Esophagus muscularis mucosa (tissue), 4 donors: ENCODE measurements at places on chromosomes 11 and 22.

DNA sequence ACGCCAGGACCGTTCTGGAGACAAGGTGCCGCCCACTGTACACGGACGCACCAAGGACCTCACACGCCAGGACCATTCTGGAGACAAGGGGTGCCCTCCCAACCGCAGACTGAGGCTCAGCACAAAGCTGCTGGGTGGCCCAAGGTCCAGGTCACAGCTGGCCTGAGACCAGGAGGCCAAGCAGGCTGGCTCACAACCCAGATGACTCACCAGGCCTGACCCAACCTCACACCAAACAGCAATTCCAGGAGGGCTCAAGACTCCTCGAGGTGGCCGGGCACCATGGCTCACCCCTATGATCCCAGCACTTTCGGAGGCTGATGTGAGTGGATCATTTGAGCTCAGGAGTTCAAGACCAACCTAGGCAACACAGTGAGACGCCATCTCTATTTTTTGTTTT, 14.8 kb downstream of the BRD1 start:
- DNase-seq: no peak

- DNase-seq: no peak
Measured at GRCh38 chr11:20839231-20839630, 169.8 kb downstream of the NELL1 start.

DNA sequence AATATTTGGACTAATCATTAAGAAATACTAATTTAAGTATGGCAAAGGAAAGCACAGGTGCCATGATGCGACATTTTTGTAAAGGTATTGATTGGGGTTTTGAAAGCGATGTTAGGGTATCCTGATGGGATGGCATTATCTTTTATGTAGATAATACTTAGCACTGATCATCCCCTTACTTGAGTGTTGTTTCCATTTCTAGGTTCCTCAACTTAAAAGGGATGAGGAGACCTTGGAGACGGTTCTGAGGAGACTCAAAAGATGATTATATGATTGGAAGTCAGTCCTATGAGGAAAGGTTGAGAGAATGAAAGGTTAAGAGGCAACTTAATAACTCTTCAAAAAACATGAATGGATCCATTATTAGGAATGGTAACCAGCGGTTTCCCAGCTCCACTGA, 11.1 kb downstream of the KMT2A start:
- DNase-seq: no peak

DNA sequence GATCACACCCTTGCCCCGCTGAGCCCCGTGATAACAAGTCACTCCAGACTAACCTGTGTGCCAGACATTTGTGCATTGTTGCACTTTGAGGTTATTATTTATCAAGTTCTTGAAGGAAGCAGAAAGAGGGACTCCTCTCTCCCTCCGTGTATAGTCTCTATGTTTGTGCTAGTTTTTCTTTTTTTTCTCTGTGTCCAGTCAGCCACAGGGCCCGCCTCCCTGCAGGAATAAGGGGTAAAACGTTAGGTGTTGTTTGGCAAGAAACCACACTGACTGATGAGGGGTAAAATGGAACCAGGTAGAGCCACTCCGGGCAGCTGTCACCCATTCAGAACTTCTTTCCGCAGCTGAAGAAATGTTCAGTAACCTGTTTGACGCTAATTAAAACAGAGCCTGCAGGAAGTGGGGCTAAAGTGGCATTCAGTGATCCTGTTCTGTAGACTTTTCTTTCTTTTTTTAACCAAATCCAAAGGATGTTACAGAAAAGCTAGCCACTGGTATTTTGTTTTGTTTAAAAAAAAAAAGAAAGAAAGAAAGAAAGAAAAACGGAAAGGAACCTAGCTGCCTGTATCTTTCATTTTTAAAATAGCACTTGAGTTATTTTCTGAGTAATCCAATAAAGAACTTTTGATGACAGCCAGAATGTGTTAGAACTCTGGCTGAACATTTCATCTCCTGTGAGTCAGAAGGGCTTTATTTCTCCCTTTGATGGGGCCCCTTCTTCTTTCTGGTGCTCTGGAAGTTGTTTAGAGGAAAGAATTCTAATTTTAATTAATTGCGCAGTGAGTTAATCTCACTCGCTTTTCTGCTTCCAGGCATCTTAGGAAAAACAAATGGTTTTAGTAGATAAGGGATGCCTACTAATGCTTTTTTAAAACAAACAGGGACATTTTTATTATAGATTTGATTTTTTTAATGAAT, 58.2 kb downstream of the COMMD9 start:
- no peak for DNase-seq

DNA sequence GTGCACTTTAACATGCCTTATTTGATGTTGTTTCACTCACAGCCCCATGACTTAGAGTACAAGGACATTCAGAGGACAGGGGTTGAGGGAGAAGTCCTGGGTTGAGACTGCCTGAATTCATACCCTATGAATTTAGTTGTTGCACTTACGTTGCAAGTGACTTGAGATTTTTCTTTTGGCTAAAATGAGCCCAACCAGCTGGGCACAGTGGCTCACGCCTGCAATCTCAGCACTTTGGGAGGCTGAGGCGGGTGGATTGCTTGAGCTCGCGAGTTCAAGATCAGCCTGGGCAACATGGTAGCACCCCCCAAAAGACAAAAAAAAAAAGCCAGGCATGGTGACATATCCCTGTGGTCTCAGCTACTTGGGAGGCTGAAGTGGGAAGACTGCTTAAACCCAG, 7.3 kb upstream of the GRK3 start:
- DNase-seq: no peak
